ENCODE measurements at places on chromosomes 2 and 18. TPM values are rescaled to one million over a fixed set of nuclear protein-coding genes. Genes with fewer than 3 reads are reported as not detected.

Gene SLC14A1
- total RNA-seq: 1.6 TPM

Gene LOXL3
- 6.6 TPM for total RNA-seq

GRCh38 chr18:21682371-21683051 lies 22.1 kb downstream of the ABHD3 start:
- peak overlapping the region; percentile 46 for H3K4me3 ChIP-seq
- H3K27ac ChIP-seq: peak overlapping the region; percentile 65
- H3K4me1 ChIP-seq: peaks cover 10% of the 10 kb centered on the region

DNA sequence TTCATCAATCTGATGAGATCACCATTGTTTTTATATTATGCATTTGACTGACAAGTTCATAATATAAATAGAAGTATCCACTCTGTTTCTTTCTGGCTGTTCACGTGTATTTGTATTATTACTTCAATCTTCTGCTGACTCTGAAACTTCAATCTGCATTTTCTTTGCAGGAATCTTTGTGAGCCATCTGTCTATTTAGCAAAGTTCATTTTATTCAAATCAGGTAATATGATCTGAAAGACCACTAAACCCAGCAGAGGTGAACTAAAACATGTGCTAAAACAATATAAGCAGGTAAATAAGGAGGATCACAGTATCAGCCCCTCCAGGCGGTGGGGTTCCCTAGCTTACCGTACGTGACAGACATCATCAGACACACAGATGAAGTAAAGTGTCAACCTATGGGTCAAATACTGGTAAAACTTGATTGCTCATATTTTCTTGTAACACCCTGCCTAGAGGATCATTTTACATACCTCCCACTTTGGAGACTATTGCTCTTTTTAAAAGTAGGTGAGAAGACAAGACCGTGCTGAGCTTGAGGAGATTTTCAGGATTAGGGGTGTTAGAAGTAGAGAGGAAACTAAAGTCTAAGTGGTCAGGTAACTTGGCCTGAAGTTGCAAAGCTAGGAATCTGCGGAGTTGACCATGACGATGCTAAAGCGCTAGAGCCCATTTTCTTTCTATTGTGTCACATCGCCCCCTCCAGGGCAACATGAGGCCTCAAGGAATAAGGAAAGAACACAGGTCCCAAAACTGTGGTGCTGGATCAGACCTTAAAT lies 9.0 kb downstream of the DTNB start:
- no peaks in the 10 kb centered on the region for H3K36me3 ChIP-seq
- no peaks in the 10 kb centered on the region for H3K27me3 ChIP-seq
- no peak for DNase-seq
- no peaks in the 10 kb centered on the region for H3K4me1 ChIP-seq

GRCh38 chr2:10675131-10675530 lies 14.6 kb downstream of the NOL10 start:
- H3K4me1 ChIP-seq: no peaks in the 10 kb centered on the region
- no peak overlapping the region for H3K4me3 ChIP-seq
- no peak overlapping the region for H3K27ac ChIP-seq
- DNase-seq: no peak
- H3K36me3 ChIP-seq: no peaks in the 10 kb centered on the region

DNA sequence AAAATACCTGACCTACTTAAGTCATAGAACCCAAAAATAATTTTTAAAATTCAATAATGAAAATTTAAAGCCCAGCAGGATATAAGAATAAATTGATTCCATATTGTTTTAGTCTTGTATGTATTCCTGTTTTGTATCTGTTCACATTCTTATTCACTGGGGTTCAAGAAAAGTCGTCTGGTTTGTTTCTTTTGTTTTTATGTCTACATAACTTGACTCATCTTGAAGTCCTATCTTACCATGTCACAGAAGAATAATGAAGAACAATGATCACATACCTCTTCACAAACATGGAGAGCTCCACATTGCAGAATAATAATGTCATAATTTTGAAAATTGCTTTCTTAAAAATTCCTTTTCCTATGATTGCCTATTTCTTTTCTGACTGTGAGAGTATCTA lies 43.4 kb upstream of the LRP1B start:
- no peak for DNase-seq
- H3K4me3 ChIP-seq: no peak overlapping the region
- no peaks in the 10 kb centered on the region for H3K4me1 ChIP-seq
- no peaks in the 10 kb centered on the region for H3K27me3 ChIP-seq
- H3K27ac ChIP-seq: no peak overlapping the region
- H3K36me3 ChIP-seq: no peaks in the 10 kb centered on the region

Measured in Peyer's patch (tissue), 4 donors.